ENCODE measurements at places on chromosomes 13 and 19.

GRCh38 chr19:55172741-55173140 is 6.3 kb upstream of the DNAAF3 start:
- no peak for DNase-seq

GRCh38 chr13:102017248-102017647 is 384.6 kb downstream of the FGF14 start:
- no peak for DNase-seq

GRCh38 chr13:27374650-27375049 is 49.8 kb upstream of the GTF3A start:
- peak; percentile 66 for DNase-seq

GRCh38 chr13:23074075-23074828 is 106.5 kb upstream of the SGCG start:
- DNase-seq, result no peak

DNA sequence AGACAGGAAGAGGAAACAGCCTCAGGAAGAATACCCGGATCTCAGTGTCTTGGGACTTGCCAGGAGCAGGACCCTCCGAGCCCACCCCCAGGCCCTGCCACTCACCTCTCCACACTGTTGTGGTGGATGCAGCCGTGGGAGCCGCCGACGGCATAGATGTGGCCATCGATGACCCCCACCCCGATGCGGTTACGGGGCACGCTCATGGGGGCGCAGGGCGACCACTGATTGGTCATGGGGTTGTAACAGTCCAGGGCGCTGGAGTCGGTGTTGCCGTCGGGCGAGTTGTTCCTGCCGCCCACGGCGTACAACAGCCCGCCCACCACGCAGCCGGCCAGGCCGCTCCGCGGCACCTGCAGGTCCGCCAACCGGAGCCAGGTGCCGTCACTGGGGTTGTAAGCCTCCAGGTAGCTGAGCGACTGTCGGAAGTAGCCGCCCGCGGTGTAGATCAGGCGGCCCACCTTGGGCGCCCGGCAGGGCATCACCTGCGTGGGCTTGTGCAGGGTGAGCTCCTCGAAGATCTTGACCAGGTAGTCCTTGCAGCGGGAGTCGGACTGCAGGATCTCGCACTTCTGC is 11.6 kb downstream of the KEAP1 start:
- DNase-seq, result no peak

DNA sequence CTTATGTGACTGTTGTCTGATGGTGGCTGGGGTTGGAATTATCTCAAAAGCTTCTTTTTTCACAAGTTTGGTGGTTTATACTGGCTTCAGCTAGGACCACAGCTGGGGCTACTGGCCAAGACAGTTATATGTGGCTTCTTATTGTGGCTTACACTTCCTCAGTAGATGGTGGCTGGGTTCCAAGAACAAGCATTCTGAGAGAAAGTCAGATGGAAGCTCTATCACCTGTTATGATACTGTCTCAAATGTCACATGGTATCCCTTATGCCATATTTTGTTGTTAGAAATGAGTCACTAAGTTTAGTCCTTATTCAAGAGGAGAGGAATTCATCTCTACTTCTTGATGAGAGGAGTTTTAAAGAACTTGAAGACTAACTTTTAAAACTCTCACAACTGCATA is 41.6 kb downstream of the NDFIP2 start:
- DNase-seq, result no peak

Data from NCI-H1694 treated with DMSO at 0.1 percent for 48 hours (cell line).